ENCODE measurements at places on chromosomes 1 and 21.

- H3K36me3 ChIP-seq: no peaks in the 10 kb centered on the region
- H3K4me1 ChIP-seq: peaks cover 13% of the 10 kb centered on the region
- no peak overlapping the region for H3K4me3 ChIP-seq
- no peak overlapping the region for H3K27ac ChIP-seq
- DNase-seq: no peak
- no peaks in the 10 kb centered on the region for H3K27me3 ChIP-seq
These were observed 390 bp upstream of the S100A9 start for GRCh38 chr1:153357076-153357852.

- peaks cover 49% of the 10 kb centered on the region for H3K36me3 ChIP-seq
- H3K4me1 ChIP-seq: peaks cover 30% of the 10 kb centered on the region
- DNase-seq: no peak
- H3K27me3 ChIP-seq: no peaks in the 10 kb centered on the region
- H3K4me3 ChIP-seq: no peak overlapping the region
These were observed 46.7 kb upstream of the GUCA2A start for GRCh38 chr1:42211224-42211623.

GRCh38 chr21:41536827-41537103, 28.8 kb upstream of the TMPRSS2 start:
- no peaks in the 10 kb centered on the region for H3K4me1 ChIP-seq
- DNase-seq: no peak
- H3K27ac ChIP-seq: no peak overlapping the region
- no peak overlapping the region for H3K4me3 ChIP-seq
- peaks cover 25% of the 10 kb centered on the region for H3K27me3 ChIP-seq
- no peaks in the 10 kb centered on the region for H3K36me3 ChIP-seq

- H3K27me3 ChIP-seq: peaks cover 12% of the 10 kb centered on the region
- DNase-seq: no peak
- H3K27ac ChIP-seq: no peak overlapping the region
- H3K36me3 ChIP-seq: no peaks in the 10 kb centered on the region
- no peak overlapping the region for H3K4me3 ChIP-seq
These were observed 33.3 kb downstream of the MAEL start for GRCh38 chr1:167022384-167022783.

Measured in activated CD4-positive, alpha-beta memory T cell treated with anti-CD3 and anti-CD28 coated beads for 36 hours (primary cell).